ENCODE measurements at places on chromosomes 13 and 19. TPM values are rescaled to one million over a fixed set of nuclear protein-coding genes. Genes with fewer than 3 reads are reported as not detected.
A peak's percentile ranks its signal among the peaks of the same experiment; 100 is the strongest.

DNA sequence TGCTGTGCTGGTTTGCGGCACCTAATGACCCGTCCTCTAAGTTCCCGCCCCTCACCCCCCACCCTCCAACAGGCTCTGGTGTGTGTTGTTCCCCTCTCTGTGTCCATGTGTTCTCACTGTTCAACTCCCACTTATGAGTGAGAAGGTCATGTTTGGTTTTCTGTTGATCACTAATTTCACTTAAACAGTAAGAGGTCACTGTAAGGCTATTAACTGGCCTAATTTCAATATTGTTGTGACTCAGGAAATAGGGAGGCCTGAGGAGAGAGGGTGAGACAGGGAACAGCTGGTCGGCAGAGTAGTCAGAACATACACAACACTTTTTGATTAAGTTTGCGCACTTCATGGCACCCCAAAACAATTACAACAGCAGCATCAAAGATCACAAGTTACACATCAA, 15.6 kb downstream of the TUBGCP3 start:
- no peak for DNase-seq

- DNase-seq, result no peak
Observed at GRCh38 chr13:37127691-37128241, 22.3 kb upstream of the CSNK1A1L start.

GRCh38 chr19:5091018-5091683, 122.2 kb downstream of the KDM4B start:
- no peak for DNase-seq

DNA sequence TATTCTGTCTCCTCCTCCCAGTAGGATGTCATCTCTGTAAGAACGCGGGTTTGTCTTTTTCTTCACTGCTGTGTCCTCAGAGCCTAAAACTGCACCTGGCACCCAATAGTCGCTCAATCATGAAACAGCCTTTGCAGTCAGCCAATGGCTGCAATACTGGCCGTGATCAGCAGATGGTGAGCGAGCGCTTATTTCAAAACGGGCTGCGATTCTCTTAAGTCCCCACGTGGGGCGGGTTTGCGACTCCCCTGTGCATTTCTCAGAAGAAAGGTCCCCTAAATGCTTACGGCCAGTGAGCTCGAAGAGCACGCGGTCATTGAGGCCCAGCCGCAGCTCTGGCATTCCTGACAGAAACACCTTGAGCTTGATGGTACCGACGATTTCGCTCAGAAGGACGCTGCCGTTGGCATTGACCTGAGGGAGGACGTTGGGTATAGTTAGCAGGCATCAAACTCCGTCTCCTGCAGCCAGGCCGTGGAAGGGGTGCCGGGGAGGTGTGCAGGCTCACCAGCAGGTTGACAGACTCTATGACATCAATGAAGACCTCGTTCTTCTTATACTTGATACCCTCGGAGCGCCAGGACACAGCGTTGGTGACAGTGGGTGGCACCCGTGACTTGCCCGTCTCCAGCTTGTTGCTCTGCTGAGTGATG, 6.0 kb downstream of the AP1M2 start:
- DNase-seq, result peak; percentile 80

- DNase-seq, result no peak
Observed at GRCh38 chr13:37429976-37430375, 168.6 kb downstream of the POSTN start.

GRCh38 chr13:92355213-92355612, 871.4 kb upstream of the GPC6 start:
- DNase-seq, result peak; percentile 7

DNA sequence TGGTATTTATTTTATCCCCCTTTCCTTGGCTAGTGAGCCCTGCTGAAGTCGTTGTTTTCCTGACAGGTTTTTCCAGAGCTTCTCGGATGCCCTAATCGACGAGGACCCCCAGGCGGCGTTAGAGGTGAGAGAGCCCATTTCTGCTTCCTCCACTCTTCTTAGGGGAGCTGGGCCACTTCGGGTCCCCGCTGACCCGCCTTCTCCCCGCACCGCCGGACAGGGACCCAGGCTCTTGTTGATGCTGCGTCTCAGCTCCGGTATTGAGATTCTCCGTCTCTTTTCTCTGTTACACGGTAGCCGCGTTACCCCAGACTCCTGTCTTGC, 306 bp downstream of the SUGT1 start:
- no peak for DNase-seq

Gene CEACAM4
- not detected for total RNA-seq

Data from NCI-H460 (cell line).